Activated CD8-positive, alpha-beta memory T cell treated with anti-CD3 and anti-CD28 coated beads, Interleukin-2, amount 10 ng/mL, durations not matched to agents 7 days and 5 days (primary cell): ENCODE measurements at places on chromosomes 12 and 14. TPM values are rescaled to one million over a fixed set of nuclear protein-coding genes. Genes with fewer than 3 reads are reported as not detected.

The IL22 gene
- not detected for total RNA-seq

DNA sequence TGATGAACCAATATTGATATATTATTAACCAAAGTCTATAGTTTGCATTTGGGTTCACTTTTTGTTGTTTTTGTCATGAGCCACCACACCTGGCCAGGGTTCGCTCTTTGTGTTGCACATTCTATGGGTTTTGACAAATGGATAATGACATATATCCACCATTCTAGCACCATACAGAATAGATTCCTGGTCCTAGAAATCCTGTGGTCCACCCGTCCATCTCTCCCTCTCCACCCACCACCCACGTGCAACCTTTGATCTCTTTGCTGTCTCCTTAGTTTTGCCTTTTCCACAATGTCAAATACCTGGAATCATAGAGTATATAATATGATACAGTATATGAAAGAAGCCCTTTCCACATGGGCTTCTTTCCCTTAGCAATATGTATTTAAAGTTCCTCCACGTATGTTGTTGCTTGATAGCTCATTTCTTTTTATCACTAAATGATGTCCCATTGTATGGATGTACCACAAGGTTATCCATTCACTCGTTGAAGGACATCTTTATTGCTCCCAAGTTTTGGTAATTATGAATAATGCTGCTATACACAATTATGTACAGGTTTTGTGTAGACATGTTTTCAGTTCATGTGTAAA is 7.4 kb downstream of the RPL6 start:
- no peak overlapping the region for H3K4me3 ChIP-seq
- H3K27me3 ChIP-seq, result peaks cover 3% of the 10 kb centered on the region
- H3K4me1 ChIP-seq, result peaks cover 12% of the 10 kb centered on the region
- peaks cover 26% of the 10 kb centered on the region for H3K36me3 ChIP-seq
- no peak for DNase-seq

- H3K27me3 ChIP-seq, result no peaks in the 10 kb centered on the region
- peaks cover 11% of the 10 kb centered on the region for H3K36me3 ChIP-seq
- no peak overlapping the region for H3K27ac ChIP-seq
These were observed 58.0 kb downstream of the TRAFD1 start for GRCh38 chr12:112183141-112184021.

DNA sequence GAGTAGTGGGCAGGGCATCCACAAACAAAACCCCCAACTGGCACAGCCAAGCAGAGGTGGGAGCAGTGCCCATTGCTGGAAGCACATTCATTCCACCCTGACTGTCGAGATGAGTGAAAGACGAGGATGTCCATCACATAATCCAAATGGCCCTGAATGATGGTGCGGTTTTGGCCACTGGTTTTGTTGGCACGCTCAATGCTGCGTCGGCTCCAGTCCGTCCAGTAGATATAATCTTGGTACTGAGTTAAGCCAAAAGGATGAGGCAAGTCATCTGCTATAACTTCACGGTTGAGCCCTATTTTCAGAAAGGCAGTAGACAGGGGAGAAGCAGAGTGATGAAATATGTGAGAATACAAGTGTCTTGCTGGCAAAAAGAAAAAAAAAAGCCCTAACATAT is 88.1 kb downstream of the BCL2L14 start:
- H3K36me3 ChIP-seq, result no peaks in the 10 kb centered on the region
- H3K4me3 ChIP-seq, result no peak overlapping the region
- H3K27me3 ChIP-seq, result peaks cover 78% of the 10 kb centered on the region
- no peak overlapping the region for H3K27ac ChIP-seq
- no peak for DNase-seq

- DNase-seq, result no peak
- no peak overlapping the region for H3K27ac ChIP-seq
- H3K36me3 ChIP-seq, result no peaks in the 10 kb centered on the region
These were observed 263.2 kb downstream of the TRHDE start for GRCh38 chr12:72535212-72535990.

GRCh38 chr12:132466241-132467201 is 23.4 kb upstream of the FBRSL1 start:
- H3K36me3 ChIP-seq, result no peaks in the 10 kb centered on the region
- H3K27ac ChIP-seq, result no peak overlapping the region
- peaks cover 13% of the 10 kb centered on the region for H3K4me1 ChIP-seq
- peaks cover 15% of the 10 kb centered on the region for H3K27me3 ChIP-seq
- H3K4me3 ChIP-seq, result no peak overlapping the region
